Stimulated activated CD4-positive, alpha-beta T cell treated with anti-CD3 and anti-CD28 coated beads, Interleukin-2, amount 100 ng/mL, for 4 hours (primary cell): ENCODE measurements at places on chromosomes 2 and 18.

DNA sequence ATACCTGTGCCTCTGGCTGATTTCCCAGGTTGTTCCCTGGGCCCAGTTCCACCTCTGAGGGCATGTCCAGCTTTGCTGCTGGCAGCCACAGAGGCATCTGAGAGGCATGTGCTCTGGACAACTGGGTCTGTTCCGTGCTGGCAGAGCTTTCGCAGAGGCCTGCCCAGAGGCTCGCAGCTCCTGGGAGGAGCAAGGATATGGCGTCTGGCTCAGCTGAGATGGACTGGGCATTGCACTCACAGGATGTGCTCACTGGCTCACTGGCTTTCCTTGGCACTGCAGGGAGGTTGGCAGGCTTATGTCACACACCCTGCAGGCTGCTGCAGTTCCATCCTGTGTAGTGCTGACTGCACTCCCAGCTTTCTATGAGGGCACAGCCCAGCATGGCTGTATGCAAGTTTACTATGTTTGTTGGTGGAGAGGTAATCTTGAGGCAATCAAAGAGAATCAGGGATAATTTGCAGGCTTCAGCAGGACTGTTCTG, 172.3 kb downstream of the PRKCE start:
- DNase-seq = no peak

DNA sequence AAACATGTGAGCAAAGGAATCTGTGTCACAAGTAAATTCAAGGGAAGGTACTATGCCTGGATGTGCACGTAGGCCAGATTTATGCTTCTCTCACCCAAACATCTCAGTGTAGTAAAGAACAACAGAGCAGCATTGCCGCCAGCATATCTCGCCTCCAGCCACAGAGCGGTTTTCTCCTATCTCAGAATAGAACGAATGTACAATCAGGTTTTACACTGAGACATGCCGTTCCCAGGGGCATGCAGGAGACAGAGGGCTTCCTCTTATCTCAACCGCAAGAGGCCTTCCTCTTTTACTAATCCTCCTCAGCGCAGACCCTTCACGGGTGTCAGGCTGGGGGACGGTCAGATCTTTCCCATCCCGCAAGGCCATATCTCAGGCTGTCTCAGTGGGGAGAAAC, 175.3 kb downstream of the RPIA start:
- no peak for DNase-seq

- no peak for DNase-seq
Observed at GRCh38 chr18:55877321-55877720, 289.3 kb upstream of the TCF4 start.

GRCh38 chr2:173997269-173997668, 32.1 kb upstream of the SP3 start:
- DNase-seq = no peak

- DNase-seq = no peak
Observed at GRCh38 chr2:158211502-158211901, 109.8 kb downstream of the UPP2 start.

GRCh38 chr2:159290289-159290907, 3.9 kb upstream of the WDSUB1 start:
- DNase-seq = no peak

DNA sequence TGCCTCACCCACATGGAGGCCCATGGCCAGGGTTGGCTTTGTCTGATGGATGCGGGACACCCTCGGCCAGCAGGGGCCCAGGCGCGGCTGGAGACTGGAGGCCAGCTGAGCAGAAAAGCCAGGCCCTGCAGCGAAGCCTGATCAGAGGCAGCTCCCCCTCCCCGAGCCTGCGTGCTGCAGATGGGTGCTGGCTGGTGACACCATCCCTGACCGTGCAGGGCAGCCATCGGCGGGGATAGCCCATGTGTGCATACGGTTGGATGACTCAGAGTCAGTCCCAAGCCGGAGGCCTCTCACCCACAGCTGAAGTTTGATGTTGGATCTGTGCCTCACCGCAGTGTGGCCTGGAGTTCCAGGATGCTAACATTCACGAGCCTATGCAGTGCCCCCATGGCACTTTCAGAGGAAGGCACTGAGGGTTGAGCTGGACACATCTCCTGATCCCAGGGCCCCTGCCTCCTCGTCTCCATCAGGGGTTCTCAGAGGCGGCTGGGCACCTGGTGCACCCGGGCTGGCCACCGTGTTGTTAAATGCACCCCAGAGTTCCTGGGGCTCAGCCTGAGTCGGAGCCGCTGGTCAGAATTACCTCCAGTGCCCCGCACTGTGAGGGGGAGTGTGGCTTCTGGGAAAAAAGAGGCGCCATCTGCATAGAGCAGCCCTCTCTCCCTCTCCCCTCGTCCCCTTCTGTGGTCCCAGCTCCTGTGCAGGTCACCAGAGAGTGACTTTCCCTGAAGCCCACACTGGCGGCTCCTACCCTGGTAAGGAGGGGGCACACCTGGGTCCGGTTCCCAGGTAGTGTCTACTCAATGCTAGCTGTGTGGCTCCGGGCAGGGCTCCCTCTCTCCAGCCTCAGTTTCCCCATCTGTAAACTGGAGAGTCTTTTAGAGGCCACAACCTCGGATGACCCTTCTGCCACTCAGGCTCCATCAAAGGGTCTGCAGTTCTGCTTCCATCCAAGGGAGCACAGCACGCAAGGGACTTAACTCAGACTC, 19.4 kb upstream of the KIF1A start:
- DNase-seq = no peak

GRCh38 chr2:239399921-239400595, 762 bp downstream of the HDAC4 start:
- no peak for DNase-seq

GRCh38 chr2:6564326-6564725, 301.4 kb downstream of the CMPK2 start:
- no peak for DNase-seq
